Spinal cord (tissue), 10 donors: ENCODE measurements at places on chromosomes 4 and X. TPM values are rescaled to one million over a fixed set of nuclear protein-coding genes. Genes with fewer than 3 reads are reported as not detected.

The PAGE3 gene
- polyA plus RNA-seq: not detected

The KLHL2 gene
- 34.6 TPM for polyA plus RNA-seq

The SYTL4 gene
- polyA plus RNA-seq: 6.7 TPM

The CHST7 gene
- polyA plus RNA-seq: 11.0 TPM

The PDS5A gene
- 34.8 TPM for polyA plus RNA-seq

The RGS12 gene
- polyA plus RNA-seq: 77.3 TPM

The BTK gene
- 6.2 TPM for polyA plus RNA-seq

The SUPT20HL1 gene
- 0.09 TPM for polyA plus RNA-seq

The SHROOM4 gene
- polyA plus RNA-seq: 15.5 TPM

The ATP2B3 gene
- 20.1 TPM for polyA plus RNA-seq

The CNKSR2 gene
- polyA plus RNA-seq: 15.9 TPM

The IGFBP7 gene
- 123 TPM for polyA plus RNA-seq

The GABRQ gene
- 15.3 TPM for polyA plus RNA-seq
